ENCODE measurements at places on chromosomes 2 and 18.

DNA sequence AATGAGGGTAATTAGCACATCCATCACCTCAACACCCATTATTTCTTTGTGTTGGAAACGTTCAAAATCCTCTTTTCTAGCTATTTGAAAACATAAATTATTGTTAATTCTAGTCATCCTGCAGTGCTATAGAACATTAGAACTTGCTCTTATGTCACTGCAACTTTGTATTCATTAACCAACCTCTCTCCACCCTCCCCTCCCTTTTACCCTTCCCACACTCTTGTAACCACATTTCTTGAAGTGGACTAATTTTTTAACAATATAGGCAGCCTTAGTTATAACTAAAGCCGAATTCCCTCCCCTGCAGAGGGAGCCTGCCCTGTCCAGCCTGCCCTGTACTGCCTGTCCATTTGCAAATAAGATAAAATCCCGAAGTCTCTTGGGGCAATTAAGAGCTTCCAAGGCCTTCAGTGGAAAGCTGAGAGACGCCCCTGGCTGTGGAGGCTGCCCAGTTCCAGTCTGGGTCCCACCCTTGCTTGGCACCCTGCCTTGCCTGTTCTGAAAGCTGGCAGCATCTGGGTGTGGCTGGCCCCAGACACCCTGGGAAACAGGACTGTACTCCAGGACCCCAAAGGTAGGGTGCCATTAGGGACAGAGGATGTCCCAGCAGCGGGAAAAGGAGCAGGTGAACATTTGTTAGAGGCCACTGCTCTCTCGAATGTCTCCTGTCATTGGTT, 65.1 kb downstream of the MEX3C start:
- DNase-seq: no peak

DNA sequence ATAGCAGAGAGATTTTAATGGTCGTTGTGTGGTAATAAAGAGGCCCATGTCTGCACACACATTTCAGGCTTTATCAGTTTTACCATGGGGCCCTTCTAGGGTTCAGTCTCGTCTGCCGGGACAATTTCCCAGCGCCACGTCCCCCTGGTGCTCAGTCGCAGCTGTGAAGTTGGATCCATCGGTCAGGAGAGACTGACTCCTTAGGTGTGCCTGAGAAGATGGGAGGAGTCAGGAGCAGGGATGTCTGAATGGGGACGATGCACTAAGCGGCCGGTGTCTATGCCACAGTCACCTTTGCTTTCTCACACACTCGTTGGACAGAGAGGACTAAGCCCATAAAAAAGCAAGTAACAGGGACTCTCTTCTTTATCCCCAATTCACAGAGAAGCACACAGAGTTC, 71.4 kb downstream of the TWIST2 start:
- DNase-seq: no peak

- DNase-seq: no peak
Observed at GRCh38 chr18:21857871-21858270, 117.3 kb downstream of the MIB1 start.

- no peak for DNase-seq
Observed at GRCh38 chr2:65421432-65421748, 11.0 kb downstream of the SPRED2 start.

DNA sequence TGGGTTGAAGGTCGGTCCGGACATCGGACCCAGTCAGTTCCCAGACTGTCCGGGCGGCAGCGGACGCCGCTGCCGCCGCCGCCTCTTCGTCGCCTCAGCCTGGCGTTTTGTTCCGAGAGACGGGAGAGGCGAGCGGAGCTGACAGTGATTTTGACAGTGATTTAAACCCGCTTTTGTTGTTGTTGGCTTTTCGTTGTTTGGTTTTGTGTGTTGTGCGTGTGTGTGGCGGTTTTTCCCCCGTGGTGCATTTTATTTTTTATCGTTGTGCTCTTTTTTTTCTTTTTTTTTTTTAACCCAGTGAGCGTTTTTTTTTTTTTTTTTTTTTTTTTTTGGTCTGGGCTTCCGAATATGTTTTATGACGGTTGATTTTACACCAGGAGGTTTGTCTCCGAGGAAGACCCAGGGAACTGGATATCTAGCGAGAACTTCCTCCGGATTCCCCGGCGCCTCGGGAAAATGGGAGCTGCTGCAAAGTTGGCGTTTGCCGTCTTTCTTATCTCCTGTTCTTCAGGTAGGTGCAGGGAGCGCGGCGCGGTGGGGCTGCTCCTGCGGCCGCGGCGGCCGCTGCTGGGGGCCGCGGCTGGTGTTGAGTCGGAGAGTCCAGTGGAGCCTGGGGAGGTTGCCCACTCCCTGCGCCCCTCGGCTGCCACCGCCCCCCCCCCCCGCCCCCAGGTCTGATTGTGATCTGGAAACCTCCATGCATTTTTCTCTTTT, at the start of gene ACVR2A:
TSS of gene ACVR2A (plus strand) at position 333 of the 714 bp plus-strand sequence. CDS start at position 457, 124 bp downstream.
- DNase-seq: peak; percentile 38

GRCh38 chr2:204468746-204469429, 76.4 kb upstream of the PARD3B start:
- DNase-seq: no peak

DNA sequence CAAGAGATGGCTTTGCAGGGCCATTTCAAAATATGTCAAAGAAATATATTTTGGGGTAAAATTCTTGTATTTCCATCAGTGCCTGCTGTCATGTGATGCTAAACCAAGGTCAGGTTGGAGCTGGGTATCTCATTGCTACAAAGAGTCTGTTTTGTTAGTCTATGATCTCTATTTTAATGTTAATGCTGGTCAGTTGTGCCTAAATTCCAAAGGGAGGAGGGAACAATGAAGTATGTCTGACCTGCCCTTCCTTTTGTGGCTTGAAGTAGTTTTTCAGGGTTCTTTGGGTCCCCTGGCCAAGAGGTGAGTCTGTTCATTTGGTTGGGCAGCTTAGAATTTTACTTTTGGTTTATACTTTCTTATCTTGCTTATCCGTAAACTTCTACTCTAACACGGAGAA, 61.6 kb upstream of the DYNAP start:
- DNase-seq: no peak

DNA sequence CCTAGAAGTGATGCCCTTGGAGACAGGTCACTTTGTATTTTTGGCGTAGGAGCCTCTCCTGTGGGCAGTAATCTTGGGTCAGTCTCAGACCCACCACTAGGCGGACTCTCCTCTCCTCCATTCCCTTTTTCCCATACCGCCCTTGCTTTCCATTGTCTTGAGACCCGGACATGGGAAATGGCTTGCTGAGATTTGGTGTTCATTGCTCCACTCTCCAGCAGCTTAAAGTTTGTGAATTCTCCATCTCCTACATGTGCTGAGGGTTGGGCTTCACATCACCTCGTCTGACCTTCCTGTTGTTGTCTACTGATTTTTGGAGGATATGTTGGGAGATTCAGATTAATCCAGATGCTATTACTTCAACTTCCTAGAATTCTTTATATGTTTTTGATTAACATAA, 159.2 kb upstream of the RAB12 start:
- DNase-seq: no peak

DNA sequence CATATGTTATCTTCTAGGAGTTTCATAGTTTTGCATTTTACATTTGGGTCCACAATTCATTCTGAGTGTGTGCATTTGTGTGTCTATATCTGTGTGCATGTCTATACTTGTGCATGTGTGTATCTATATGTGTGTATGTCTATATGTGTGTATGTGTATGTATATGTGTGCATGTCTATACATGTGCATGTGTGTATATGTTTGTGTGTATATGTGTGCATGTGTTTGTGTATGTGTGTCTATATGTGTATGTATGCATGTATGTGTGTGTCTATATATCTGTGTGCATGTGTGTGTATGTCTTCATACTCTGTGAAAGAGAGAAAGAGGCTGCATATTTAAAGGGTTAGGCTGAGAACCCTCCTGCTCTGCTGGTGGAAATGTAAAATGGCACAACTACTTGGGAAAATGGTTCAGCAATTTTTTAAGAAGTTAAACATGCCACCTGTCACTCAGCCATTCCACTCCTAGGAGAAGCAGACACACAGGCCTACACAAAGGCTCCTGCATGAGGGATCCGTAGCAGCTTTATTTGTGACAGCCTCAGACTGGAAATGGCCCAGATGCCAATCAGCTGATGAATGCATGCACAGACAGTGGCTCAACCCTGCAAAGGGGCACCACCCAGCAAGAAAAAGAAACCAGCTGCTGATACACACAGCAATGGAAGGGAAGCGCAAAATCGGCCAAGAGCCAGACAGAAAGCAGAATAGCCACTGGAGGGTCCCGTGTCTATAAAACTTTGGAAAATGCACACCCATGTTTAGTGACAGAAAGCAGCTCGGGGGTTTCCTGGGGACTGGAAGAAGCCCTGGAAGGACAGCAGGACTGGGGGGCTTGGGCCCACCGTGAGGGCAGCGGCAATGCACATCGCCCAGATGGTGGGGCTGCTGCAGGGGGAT, 146.8 kb downstream of the SEPTIN10 start:
- no peak for DNase-seq

- no peak for DNase-seq
Observed at GRCh38 chr2:95082477-95082876, 39.1 kb downstream of the MRPS5 start.

DNA sequence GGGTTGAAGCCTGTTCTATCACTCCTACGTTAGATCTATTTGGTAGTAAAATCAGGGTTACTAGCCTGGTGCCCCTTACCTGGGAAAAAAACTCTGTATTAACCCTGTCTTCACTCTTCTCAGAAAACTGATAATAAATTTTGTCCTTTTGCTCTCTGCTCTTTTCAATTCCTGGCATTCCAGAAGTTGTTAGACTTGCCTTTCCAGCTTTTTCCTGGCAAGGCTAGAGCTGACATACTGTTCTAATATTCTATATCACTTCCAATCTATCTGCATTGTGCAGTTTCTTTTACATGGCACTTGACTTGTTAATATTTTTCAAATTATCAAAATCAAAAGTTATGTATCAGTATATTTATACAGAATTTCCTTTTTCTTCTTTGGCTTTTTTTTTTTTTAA, 162.2 kb downstream of the FIGN start:
- no peak for DNase-seq

- DNase-seq: no peak
Observed at GRCh38 chr2:220422676-220423075, 795.2 kb downstream of the SLC4A3 start.

DNA sequence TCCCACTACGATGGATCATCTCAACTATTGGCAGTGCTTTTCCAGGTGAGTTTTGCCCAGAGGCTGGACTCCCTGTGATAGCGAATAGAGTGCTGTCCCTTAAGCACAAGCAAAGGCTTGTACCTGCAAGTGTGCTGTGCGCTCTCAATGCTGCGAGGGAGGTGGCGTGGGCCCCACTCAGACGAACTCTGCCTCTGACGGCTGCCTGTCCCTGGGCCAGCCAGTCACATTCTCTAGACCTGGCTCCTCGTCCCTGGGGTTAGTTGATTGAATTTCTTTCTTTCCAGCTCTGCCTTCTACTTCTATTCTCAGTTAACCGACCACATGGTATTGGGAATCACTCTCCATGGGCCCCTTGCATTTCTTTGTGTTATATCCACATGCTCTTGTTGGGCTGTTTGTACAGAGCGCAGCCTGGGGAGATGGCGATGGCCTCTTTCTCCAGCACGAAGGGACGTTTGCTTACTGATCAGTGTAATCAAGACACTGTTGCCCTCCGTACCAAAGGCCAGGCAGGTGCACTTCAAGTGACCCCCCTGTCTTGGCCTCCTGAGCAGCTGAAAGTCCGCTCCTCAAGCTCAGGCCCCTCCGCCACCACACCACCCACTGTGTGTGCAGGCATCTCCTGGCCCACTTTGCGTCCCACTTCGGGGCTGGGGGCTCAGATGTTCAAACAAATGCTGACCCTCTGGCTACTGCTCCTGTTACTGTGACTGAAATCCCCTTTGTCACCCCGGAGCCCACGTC, 151.3 kb downstream of the ZNF236 start:
- no peak for DNase-seq

DNA sequence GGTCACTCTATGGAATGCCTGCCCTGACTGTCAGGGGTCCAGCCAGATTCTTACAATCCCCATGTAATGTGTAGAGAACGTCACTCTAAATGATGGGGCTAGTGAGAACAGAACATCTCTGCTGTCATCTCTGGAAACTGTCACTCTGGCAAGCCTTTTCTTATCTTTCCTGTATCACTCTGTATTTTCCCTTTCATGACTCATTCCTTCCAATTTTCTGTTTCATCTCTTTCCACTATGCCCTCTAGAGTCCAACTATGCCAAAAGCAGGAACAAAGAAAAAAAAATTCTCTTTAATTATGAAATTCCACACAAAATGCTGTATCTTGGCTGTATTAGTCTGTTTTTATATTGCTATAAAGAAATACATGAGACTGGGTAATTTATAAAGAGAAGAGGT, 608.8 kb downstream of the ADCYAP1 start:
- no peak for DNase-seq

GRCh38 chr2:216849987-216850386, 9.9 kb downstream of the TNP1 start:
- DNase-seq: no peak

- no peak for DNase-seq
Observed at GRCh38 chr2:98374958-98375570, 28.8 kb downstream of the CNGA3 start.

GRCh38 chr18:5515011-5515784, 28.6 kb downstream of the EPB41L3 start:
- no peak for DNase-seq

GRCh38 chr18:35436076-35436649, 59.0 kb upstream of the ZNF396 start:
- DNase-seq: no peak

- DNase-seq: peak; percentile 61
Observed at GRCh38 chr2:231104115-231104713, 20.6 kb downstream of the HTR2B start.

- DNase-seq: no peak
Observed at GRCh38 chr2:146978577-146979555, 866.0 kb upstream of the ACVR2A start.

GRCh38 chr18:77777163-77777562, 527.5 kb downstream of the GALR1 start:
- DNase-seq: no peak

GRCh38 chr18:29361843-29362242, 1184.9 kb upstream of the CDH2 start:
- no peak for DNase-seq

GRCh38 chr2:8658064-8658862, 23.6 kb upstream of the ID2 start:
- no peak for DNase-seq

GRCh38 chr2:173760553-173760952, 204.6 kb downstream of the SP3 start:
- DNase-seq: no peak

DNA sequence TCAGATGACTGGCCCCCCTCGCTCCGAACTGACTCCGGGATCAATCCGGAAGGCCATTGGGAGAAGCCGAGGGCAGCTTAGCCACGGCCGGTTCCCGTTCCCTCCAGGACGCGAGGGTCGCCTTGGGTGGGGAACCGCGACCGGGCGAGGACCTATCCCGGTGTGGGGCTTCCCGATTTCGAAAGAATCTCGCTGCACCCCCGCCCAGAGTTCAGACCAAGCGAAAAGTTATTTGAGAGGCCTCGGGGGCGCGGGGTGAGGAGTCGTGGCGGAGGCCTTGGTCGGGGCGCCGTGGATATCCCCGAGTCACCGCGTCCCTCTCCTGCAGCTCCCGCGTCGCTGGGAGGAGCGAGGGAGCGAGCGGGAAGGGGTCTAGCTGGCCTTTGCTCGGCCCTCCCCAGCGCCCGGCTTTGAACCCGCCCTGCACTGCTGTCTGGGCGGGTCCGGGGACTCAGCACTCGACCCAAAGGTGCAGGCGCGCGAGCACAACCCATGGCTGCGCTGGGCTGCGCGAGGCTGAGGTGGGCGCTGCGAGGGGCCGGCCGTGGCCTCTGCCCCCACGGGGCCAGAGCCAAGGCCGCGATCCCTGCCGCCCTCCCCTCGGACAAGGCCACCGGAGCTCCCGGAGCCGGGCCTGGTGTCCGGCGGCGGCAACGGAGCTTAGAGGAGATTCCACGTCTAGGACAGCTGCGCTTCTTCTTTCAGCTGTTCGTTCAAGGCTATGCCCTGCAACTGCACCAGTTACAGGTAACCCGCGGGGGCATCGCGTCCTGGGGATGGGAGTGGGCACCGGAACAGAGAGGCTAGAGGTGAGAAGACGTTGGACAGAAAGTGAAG, at the start of gene CYP27A1:
TSS of gene CYP27A1 (plus strand) at position 457 of the 837 bp plus-strand sequence. CDS start at position 493, 36 bp downstream.
- no peak for DNase-seq

All from CD4-positive, alpha-beta T cell treated with Interleukin-4 for 4 hours (primary cell).